ENCODE measurements at places on chromosomes 6 and 20.

GRCh38 chr6:131390322-131390721 lies 182.7 kb upstream of the ARG1 start:
- no peak for DNase-seq

- no peak for DNase-seq
Measured at GRCh38 chr6:9830808-9831207, 584.1 kb downstream of the TFAP2A start.

GRCh38 chr6:3226481-3227362 lies 731 bp downstream of the TUBB2B start:
- no peak for DNase-seq

GRCh38 chr6:12506159-12506558 lies 210.4 kb upstream of the PHACTR1 start:
- DNase-seq = no peak

DNA sequence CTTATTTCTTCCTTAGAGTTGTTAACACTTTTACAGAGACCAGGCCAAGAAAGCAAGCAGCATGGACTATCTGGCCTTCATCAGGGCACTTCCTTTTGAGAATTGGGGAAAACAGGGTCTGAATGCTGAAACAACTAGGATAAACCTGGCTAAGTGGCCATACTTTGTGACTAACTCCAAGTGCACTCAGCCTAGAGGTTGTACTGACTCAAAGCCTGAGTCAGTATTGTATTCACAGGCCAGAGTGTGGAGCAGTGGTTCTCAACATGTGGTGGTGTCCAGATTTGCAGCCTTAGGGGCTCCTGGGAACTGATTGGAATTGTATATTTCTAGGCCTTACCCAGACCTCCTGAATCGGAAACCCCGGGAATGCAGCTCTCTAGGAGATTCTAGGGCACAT lies 20.1 kb downstream of the SEC23B start:
- DNase-seq = no peak

DNA sequence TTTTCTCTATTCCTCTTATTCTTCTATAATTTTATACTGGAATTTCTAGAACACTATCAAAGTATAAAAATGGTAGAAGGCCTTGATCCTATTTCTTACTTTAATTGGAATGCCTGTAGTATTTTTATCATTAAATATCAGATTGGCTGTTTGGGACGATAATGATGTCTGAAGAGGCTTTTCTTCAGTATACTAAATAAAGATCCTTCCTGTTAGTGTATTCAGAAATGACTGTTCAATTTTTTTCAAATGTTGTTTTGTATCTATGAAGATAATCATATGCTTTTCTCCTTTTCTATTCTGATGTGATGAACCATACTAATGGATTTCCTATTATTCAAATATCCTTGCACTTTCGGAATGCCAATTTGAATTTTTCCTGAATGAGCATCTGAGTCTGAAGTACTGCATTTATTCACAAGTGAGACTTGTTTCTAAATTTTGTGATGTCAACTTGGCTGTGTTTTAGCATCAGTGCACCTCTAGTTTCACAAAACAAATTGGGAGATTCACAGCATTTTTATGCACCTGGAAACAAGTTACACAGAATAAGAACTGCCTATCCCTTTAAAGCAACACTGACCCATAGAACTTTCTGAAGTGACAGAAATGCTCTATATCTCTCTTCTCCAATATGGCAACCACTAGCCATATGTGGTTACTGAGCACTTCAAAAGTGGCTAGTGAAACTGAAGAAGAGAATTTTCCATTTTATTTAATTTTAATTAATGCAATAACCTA lies 71.6 kb upstream of the PRND start:
- DNase-seq = no peak

- no peak for DNase-seq
Measured at GRCh38 chr6:33277663-33278391, 904 bp downstream of the B3GALT4 start.

GRCh38 chr6:136736281-136736960 lies 55.9 kb downstream of the MAP3K5 start:
- no peak for DNase-seq

Measured in activated CD8-positive, alpha-beta memory T cell treated with anti-CD3 and anti-CD28 coated beads for 48 hours (primary cell).